ENCODE measurements at places on chromosomes 2 and 18.

GRCh38 chr2:195181059-195181705 is 475.8 kb upstream of the SLC39A10 start:
- DNase-seq: no peak

DNA sequence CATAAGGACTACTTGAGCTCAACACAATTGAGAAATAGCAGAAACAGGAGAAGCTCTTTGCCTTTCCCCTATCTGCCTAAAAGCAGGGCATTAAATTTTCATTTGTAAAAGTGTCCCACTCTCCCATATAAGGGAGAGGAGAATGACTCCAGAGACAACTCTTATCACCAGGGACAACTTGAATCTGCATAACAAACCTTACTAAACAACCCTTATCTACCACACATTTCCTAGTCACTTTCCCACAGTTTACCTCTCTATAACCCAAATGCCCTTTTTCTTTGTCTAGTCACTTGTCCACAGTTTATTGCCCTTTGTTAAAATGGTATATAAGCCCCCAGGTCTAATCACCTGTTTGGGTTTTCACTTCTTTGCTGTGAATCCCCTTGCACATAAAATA is 37.5 kb upstream of the PPM1B start:
- DNase-seq: no peak

DNA sequence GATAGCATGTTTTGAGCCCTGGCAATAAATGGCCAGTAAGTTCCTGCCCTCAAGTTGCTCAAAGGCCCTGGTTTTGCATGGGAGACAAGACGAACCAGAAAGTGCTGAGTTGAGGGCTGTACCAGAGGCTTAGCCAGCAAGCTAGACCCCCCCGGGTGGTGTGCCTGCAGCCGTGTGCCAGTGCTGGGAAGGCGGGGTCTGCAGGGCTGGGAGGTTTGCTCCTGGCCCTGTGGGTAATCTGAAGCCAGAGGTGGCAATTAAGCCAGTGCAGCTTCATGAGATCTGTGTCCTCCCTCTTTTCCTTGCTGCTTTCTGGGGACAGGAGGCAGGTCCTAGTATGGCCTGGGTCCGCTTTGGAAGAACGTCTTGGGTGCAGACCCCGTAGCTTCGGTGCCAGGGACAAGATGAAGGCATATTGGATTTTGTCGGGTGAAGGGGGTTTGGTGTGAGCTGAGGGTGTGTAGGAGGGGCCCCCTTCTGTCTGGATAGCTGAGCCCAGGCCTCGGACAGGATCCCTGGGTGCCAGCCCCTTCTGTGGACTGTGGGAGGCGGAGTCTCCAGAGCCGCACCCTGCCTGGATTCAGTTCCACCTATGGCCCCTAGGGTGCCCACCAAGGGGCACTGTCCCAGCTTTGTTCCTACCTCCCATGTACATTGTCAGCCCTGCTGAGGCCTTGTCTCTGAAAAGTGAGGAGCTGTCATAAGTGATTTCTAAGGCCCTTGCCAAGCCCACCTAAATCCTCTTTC is 15.6 kb downstream of the ATOH8 start:
- DNase-seq: no peak

- no peak for DNase-seq
Observed at GRCh38 chr2:202337706-202338346, 38.3 kb upstream of the BMPR2 start.

DNA sequence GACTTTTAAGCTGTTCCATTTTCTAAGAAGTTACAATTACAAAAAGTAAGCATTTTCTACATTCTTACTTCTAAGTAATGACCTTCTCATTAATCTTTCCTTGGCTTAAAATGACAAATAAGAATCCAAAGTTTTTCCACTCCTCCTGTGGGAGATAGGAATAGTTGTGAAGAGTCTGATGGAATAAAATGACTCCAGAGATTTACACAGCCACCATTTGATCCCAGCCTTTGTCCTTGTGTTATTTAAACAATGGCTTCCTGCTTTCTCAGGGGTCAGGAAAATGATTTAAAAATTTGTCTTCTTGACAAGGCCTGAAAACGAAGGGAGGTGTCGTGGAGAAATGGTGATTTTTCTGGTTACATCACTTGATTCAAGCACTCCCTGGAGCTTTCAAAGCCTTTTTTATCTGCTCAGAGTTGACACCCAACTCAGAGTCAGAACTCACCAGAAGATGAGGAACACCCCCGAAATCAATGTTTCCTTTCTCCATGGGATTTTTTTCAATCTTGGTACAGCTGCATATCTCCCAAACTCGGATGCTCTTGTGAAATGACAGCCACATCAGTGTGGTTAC is 106.5 kb downstream of the GALNT3 start:
- no peak for DNase-seq

- no peak for DNase-seq
Observed at GRCh38 chr18:70335892-70336726, 47.3 kb downstream of the SOCS6 start.

DNA sequence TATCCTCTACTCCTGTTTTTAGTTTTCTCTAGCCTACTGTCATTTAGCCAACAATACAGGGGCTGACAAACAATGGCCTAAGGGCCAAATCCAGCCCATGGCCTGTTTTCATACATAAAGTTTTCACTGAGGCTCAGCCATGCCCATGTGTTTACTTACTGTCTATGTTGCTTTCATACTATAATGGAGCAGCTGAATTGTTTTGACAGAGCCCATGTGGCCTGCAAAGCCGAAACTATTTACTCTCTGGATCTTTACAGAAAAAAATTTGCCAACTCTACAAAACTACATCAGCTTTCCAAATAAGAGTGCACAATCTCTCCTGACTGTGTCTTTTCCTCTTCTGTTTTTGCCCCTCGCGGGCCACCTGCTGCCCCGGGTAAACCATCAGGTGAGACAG is 24.0 kb downstream of the LGALSL start:
- no peak for DNase-seq

DNA sequence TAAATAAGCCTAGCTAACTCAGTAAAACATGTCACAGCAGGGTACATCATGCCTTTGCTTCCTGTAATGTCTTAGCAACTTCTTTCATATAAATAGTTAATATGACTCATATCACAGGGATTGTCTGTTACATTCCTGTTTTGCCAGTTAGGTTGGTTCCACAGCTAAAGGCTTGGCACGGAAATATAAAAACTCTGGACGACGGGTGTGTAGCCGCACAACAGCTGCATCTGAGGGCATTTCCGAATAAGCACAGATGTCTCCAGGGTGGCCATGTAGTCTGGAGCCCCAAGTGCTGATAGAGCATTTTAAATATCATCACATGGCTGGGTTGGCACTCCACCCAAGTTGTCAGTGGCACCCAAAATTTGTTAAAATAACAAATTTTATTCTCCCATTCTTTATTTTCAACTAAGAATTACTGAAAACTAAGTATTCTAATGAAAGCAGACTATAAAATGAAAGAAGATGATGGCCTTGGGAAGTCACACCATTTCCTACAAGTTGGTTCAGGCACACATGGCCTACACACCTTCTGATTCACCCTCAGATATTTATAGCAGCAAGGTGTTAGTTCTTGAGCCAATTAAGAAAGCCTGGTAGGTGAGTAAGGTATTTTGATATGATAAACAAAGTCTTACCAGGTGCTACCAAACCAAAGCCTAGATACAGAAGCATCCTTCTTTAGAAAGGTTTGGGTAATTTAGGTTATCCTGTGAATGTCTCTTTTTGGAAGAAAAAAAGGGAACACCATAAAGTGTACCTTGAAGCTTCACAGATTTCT is 61.8 kb upstream of the STK17B start:
- no peak for DNase-seq

GRCh38 chr2:110770404-110770958 is 38.1 kb downstream of the ACOXL start:
- DNase-seq: no peak

DNA sequence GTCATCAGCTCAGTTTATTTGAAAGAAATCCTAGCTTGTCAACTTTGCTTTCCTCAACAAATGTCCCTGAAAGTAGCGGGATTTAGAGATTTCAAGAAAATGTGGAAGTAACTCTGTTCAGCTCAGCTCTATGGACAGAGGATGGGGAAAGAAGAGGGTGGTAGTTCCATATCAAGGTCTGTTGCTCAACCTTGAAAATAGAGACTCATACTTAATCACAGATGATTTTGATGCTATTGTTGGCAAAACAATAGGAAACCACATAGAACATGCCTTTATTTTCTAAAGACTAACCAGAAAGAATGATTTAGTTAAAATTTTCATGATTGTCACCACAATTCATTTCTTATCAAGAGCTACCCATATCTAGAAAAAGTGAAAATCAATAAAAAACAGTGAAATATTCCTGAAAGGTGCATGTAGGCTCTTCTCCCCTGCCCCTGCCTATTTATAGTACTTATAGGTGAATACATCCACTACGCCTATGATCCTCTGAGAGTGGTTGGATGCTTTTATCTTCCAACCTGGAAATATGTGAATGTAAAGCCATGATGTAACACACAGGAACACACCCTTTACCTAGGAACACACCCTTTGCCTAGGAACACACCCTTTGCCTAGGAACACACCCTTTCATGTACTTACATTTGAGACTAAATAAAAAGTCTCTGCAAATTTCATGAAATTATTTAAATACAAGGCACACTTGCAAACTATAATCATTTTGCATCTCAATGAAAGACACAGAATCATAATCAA is 65.8 kb downstream of the ETAA1 start:
- no peak for DNase-seq

DNA sequence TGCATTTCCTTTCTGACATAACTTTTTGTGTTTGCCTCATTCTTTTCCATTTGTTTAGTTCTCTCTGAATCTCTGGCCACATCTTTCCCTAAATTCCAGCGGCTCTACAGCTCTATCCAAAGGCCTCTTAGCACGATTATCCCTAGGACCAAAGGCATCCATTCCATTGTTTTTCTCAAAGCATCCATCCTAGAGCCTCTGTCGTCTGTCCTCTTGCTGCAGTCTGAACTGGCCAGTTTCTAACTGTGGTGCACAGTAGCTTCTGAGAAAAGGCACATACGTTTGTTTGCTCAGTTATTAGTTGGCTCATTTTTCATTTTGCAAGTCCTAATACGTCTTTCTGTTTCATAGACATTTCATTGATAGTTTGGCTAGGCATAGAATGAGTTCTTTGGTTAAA is 45.7 kb upstream of the TCF7L1 start:
- no peak for DNase-seq

DNA sequence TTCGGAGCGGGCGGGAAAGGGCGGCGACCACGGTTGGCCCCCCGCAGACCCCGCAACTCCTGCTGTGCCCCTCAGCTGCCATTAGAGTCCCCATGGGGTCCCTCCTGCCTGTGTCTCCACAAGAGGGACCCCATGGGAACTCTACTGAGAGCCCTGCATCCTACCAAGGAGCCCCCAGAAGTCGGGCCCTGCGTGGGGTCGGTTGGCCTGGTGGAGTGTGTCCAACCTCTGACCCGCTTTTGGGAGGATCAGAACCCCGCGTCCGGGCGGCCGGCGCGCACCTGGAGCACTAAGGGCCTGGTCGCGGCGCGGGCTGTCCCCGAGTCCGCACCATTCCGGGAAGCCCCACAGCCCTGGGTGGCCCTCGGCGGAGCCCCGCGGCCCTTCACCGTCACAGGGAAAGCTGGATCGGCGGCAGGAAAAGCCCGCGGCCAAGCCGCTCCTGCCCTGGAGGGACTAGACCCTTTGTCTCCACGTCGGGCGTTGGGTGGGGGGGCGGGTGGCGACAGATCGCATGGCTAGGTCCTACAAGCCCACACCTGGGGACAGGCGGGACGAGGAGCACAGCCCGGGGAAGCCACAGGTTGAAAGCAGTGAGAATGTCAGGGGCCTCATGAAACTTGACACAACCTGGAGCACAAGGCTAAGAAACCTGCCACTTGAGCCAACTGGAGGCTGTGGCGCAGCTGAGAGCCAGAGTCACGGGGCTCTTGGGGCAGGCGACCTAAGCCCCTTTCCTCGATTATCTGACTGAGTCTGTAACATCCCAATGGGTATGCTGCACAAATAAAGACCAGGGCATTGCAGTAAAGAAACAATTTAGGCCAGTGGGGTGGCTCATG is 11.2 kb upstream of the CXXC1 start:
- no peak for DNase-seq

GRCh38 chr2:180644709-180645108 is 335.7 kb upstream of the UBE2E3 start:
- no peak for DNase-seq

DNA sequence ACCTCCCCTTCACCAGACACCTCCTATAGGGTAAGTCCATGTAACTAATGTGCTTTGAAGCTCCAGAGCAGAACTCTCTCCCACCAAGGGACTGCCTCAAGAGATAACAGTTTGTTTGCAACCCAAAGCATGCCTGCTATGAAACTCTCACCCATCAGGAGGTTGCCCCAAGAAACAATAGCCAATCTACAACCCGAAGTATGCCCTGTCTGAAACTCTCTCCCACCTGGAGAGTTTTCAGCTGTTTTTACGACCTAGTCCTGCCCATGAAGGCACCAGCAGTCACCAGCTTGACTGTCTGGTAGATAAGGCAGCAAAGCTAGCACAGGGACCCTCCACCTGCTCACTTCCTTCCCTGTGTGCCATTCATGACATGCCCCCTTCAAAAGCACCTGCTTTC is 533.9 kb upstream of the CRIM1 start:
- DNase-seq: no peak

- DNase-seq: no peak
Observed at GRCh38 chr2:88841224-88841929, 149.9 kb downstream of the RPIA start.

GRCh38 chr2:168798888-168799410 is 3.5 kb upstream of the NOSTRIN start:
- DNase-seq: no peak

DNA sequence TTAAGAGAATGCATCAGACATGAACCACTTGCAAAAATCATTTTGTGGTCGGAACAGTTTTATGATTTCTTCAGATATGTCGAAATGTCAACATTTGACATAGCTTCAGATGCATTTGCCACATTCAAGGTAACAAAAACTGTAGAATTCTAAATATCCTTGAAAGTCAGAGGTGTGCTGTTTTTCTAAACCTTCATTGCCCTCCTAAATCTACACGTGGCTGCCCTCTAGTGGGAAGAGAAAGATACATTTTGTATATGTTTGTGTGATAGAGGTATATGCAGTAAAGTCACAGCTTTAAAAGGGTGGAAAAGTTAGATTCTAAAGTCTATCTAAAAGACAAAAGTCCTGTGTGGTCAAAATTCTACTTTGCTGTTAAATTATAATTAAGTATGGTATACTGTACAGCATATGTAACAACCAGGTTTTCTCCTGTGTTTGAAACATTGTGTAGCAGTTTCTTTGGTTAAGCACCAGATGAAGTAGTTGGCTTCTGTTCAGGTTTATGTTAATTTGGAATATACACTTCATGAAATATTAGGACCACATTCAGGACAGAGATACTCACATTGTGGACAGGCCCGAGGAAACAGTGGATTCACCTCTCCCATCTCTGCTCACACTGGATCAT is 65.9 kb upstream of the ITM2C start:
- peak; percentile 48 for DNase-seq

GRCh38 chr2:178450524-178450773 is 526 bp downstream of the PRKRA start:
- peak; percentile 81 for DNase-seq

- no peak for DNase-seq
Observed at GRCh38 chr2:27445615-27446014, 3.4 kb downstream of the KRTCAP3 start.

Data from activated CD4-positive, alpha-beta memory T cell treated with anti-CD3 and anti-CD28 coated beads, Interleukin-2, amount 10 ng/mL, durations not matched to agents 7 days and 5 days (primary cell).